CD4-positive, alpha-beta memory T cell (primary cell): ENCODE measurements at places on chromosomes 12 and 14. TPM values are rescaled to one million over a fixed set of nuclear protein-coding genes. Genes with fewer than 3 reads are reported as not detected.

LMNTD1 gene
- total RNA-seq, result not detected

P2RX2 gene
- total RNA-seq, result not detected

LHX5 gene
- total RNA-seq, result not detected

OR11H7 gene
- total RNA-seq, result not detected

OR10P1 gene
- total RNA-seq, result not detected

IRAK3 gene
- 0.47 TPM for total RNA-seq

GRCh38 chr12:3456809-3457208 is 34.2 kb upstream of the PRMT8 start:
- DNase-seq, result no peak

GRCh38 chr12:55659486-55660385 is 23.0 kb downstream of the OR10P1 start:
- DNase-seq, result no peak

DNA sequence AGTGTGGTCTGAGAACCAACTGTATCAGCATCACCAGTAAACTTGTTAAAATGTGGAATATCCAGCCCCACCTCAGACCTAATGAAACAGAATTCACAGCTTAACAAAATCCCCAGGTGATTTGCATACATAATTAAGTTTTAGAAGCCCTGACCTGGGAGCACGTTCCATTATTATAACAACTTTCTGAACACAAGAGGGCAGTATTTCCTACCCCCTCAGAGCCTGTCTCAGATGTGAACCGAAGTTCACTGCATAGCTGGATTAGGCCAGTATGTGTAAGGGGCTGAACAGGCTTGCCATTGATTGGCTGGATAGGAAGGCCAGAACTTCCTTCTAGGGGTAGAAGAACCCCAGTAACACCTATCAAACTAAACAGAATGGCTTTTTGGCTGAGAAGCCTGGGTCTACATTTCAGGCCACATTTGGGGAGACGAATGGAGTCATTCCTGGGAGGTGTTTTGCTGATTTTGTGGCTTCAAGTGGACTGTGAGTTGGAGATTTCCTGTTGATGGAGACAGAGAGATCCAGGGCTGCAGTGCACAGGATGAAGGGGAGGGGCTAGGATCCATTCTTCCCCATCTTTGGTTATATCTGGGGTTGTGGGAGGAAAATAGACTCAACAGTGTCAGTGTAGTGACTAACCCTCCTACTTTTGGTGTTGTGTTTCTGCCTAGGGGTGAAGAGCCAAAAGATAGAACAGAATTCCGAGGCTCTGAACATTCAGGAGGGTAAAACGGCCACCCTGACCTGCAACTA is 94.7 kb upstream of the OR4E1 start:
- peak; percentile 55 for DNase-seq

DNA sequence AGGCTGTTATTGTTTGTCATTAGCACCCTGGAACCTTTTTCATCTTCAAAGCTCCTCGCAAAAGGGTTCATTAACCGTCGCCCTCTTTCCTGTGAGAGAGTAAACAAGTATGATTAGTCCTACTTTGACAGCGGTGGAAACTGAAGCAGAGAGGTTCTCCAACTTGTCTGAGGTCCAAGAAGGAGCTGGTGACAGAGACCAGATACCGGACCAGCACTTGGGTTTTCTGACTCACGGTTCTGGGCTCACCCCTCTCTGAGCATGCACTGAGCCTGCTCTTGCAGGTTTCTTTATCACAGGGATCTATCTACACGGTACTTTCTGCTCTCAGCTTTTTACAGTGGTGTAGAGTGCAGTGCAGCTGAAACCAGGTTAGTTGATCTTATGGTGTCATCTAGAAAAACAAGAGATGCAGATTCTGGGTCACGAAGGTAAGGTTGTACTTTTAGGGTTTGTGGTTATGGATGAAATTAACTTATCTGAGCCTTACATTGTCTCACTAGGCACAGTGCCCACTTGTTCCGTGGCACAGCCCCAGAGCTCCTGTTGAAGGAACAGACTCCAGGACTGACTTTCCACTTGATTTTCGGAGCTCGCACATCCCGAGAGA is 62.1 kb downstream of the PPP2R5C start:
- peak; percentile 87 for DNase-seq

DNA sequence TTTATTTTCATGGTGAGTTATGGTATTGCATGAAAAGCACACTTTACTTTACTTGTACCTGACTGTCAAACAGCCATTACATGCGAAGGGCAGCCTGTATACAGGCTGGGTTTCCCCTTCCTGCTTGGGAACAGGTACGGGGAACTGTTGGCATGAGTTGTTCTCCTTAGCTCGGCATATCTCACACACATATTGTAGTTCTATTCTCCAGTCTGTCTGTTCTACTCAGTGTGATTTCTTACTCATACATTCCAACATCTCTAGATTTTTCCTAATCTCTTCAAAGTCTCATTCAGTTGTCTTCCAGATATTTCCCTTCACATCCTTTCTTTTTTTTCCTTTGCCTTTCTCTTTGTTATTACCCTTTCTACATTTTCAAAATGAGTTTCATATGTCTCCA is 83.9 kb downstream of the HMGA2 start:
- DNase-seq, result no peak

- DNase-seq, result no peak
These were observed 49.9 kb downstream of the HELB start for GRCh38 chr12:66352197-66352596.

GRCh38 chr12:82757059-82757458 is 70.4 kb downstream of the TMTC2 start:
- DNase-seq, result no peak

DNA sequence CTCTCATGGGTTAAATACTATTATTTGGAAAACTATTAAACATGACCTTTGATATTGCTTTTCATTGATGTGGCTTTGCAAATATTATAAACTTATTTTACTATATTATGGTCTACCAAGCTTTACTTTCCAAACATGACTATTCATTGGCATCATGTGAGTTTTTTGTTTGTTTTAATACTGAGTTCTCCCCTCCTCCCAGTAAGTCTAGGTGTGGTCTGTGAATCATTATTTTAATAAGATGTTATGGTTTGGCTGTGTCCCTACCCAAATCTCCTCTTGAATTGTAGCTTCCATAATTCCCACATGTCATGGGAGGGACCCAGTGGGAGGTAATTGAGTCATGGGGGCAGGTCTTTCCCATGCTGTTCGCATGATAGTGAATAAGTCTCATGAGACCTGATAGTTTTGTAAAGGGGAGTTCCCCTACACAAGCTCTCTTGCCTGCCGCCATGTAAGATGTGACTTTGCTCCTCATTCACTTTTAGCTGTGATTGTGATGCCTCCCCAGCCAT is 80.0 kb downstream of the BORCS5 start:
- no peak for DNase-seq

GRCh38 chr12:15756822-15757221 is 32.4 kb downstream of the EPS8 start:
- no peak for DNase-seq

GRCh38 chr12:19506497-19506896 is 67.2 kb downstream of the AEBP2 start:
- DNase-seq, result no peak

GRCh38 chr12:24138041-24138440 is 188.6 kb upstream of the SOX5 start:
- no peak for DNase-seq

- DNase-seq, result no peak
These were observed 108.2 kb downstream of the PRMT8 start for GRCh38 chr12:3598896-3599860.

DNA sequence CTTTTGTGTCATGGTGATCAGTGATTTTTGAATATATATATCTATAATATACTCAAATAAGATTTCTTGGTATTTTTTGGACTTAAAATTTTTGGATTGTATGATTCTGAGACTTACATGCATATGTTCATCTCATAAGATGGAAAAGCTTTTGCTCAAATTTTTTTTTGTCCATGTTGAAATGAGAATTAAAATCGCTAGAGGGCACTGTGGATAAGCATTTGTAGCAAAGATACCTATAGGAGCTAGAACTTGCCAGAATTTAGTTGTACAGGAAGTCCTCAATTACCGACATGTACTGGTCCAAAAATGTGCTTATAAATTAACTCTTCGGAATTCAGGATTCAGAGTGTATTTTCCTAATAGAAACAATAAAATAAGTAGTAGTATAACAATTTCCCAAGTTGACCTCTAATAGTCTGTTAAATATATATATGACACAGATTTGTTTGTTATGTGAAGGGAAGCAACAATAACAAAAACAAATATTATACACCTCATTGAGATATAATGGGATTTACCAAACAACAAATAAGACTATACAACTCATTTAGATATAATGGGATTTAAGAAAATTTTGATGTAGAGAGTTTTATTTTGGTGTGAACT is 179.6 kb downstream of the TMEM117 start:
- DNase-seq, result peak; percentile 40

- no peak for DNase-seq
These were observed 167.8 kb downstream of the TTC6 start for GRCh38 chr14:37763266-37763665.

GRCh38 chr12:120643574-120643973 is 3.1 kb downstream of the CABP1 start:
- DNase-seq, result no peak

- no peak for DNase-seq
These were observed 512 bp downstream of the ACTR10 start for GRCh38 chr14:58200480-58200841.
